Nucleus accumbens (tissue), 56 donors: ENCODE measurements at places on chromosomes 6 and 20.
A peak's percentile ranks its signal among the peaks of the same experiment; 100 is the strongest.

- peak; percentile 79 for DNase-seq
Observed at GRCh38 chr20:1816384-1817381, 78.5 kb upstream of the SIRPA start.

DNA sequence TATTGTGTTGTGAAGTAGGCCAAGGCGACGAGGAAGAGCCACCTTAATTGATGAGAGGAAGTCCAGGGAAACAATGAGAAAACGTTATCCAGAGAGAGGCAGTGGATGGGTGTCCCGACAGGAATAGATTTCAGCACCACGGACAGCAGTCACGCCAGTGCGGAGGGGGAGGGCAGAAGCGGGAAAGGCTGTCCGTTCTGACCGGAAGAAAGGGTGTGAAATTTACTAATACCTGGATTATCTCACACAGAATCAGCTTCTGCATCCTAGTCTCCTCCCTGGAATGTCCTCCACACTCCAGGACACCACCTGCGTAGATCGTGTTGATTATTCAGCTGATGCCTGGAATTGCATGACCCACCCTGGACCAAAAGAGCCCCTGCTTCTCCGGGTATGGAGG lies 7.4 kb upstream of the BPIFA3 start:
- DNase-seq: peak; percentile 1

- no peak for DNase-seq
Observed at GRCh38 chr6:42352856-42353564, 98.7 kb downstream of the TRERF1 start.

GRCh38 chr6:37459981-37460800 lies 27.2 kb downstream of the CMTR1 start:
- no peak for DNase-seq

DNA sequence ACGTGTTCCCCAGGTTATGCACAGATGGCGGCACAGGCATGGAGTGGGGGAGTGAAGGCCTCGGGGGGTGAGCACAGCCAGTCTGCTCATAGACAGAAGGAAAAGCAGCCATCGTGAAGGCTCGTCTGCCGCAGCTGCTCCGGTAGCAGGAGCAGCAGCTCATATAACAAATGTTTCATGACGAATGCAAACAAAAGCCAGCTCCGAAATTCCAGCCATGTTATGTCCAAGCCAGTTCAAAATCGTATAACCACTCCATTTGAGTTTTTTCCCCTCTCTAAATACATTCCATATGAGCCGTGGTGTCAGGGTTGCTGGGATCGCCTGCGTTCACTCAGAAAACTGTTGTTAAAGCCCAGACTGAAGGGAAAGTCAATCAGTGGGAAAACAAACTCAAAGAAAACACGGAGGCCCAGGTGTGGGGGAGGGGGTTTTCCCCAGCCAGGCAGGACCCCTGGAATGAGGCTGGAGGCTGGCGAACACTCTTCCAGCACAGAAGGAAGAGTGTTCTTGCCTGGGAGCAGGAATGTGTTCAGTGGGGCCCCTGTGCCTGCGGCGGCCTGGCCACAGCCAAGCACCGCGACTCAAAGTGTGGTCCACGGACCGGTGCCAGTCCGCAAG lies 280.4 kb upstream of the TAB2 start:
- no peak for DNase-seq

- no peak for DNase-seq
Observed at GRCh38 chr20:8154638-8155037, 22.6 kb downstream of the PLCB1 start.

- no peak for DNase-seq
Observed at GRCh38 chr20:26216025-26216424, 519.4 kb upstream of the ZNF337 start.

DNA sequence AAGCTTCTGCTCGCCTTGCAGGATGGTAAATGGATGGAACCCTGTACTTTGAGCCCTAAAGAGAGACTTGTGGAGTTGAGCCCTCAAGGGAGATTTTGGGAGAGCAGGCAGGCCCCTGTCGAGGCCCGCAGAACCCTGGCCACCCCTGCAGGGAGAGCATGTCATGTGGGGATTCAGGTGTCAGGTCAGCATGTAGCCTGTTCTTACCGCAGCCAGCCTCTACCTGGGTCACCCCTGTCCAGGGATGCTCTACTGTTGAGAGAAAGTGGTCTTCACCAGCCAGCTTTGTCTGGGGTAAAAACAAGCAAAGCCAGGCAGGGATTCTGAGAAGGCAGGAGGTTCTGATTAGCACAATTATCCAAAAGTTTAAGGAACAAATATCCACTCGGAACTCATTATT lies 55.6 kb upstream of the PROKR2 start:
- DNase-seq: no peak

GRCh38 chr20:4817230-4817671 lies 95.5 kb downstream of the PRND start:
- no peak for DNase-seq

- DNase-seq: no peak
Observed at GRCh38 chr6:14270925-14271788, 153.6 kb downstream of the CD83 start.

DNA sequence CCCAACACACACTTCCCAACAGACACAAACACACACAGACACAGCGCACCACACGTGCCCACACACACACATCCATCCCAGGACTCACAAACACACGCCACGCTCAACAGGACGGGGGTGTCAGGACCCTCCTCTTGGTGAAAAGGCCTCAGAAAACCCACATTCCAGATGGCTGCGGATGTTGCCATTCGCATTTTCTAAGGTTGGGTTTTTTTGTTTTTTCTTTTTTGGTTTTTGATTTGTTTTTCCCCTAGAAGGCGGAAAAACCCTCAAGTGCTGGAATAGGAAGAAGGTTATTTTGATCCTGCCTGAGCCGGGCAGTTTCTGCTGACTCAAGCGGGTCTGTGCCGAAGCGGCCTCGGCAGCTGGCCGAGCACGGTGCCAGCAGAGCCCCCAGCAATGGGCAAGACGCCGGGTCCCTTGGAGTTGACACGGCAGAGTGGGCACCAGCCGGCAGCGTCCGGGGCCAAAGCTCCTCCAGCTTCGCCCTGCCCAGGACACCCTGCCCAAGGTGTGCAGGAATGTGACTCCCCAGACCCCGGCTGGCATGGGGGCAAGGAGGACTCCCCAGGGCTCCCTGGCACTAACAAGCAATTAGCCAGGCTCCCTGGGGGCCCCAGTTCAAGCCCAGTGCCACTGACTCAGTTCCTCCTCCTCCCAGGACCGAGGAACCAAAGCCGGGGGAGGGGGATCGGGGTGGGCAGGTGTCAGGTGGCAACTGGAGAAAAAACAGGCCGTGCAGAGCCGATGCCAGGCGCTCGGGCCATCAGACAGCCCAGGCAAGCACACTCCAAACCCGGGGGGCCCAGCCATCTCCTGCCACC lies 40.9 kb upstream of the ZBP1 start:
- DNase-seq: peak; percentile 31

- DNase-seq: no peak
Observed at GRCh38 chr20:38441916-38442315, 6.8 kb upstream of the SNHG17 start.

DNA sequence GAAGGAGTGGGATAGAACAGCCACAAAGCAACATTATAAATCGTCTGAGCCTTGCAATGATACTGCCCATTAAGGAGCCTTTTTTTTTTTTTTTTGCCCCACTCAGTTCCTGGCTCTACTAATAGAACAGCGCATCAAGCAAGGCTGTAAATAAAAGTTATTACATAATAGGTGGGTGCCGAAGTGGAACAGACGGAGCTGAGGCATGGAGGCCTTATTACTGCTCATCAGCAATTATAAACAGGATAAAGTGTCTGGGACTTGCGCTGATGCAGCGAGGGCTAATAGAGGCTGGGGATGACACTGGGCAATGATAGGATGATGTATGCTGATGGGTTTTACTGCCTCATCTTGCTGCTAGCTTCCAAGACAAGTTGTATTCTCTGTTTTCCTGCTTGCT lies 272.1 kb downstream of the ZFAND3 start:
- no peak for DNase-seq

DNA sequence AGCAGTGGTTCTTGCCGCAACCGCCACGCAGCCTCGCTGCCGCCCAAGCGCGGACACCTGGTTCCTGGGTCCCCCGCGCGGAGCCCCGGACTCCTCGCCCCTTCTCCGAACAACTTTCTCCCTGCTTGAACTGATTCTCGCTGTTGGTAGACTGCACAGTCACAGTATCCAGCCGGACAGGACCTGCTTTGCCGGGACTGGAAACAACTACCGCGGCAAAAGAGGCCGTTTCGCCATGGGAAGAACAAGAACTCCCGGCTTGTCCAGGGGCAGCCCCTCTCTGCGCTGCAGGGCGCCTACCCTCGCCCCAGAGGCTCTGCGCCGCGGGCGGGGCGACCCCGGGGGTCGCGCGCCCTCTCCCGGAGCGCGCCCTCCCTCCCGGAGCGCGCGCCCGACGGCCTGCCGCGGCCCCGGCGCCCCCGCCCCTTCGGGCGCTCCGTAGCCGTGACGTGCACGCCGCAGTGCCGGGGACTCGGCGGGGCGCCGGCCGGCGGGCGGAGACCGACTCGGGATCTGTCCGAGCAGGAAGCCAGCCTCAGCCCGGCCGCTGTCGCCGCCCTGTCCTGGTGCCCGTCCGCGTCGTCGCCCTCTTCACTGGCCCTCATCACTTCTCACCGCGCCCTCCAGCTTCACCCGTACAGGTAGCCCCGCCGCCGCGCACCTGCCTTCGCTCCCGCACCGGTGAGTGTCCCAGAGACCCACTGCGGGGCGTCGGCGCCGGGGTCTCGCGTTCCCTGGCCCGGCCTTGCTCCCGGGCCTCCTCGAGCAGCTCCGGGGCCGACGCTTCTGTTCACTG lies at the start of gene MYO6:
Gene MYO6, plus strand, starts transcription at position 497 of the 796 bp plus-strand sequence. CDS start 68,309 bp downstream, outside the sequence.
- peak; percentile 63 for DNase-seq

- no peak for DNase-seq
Observed at GRCh38 chr20:51510169-51510568, 32.4 kb downstream of the NFATC2 start.

GRCh38 chr20:25203871-25204320 lies 8.4 kb downstream of the ENTPD6 start:
- DNase-seq: no peak

- DNase-seq: no peak
Observed at GRCh38 chr20:31839782-31840487, 5.5 kb downstream of the FOXS1 start.

- DNase-seq: no peak
Observed at GRCh38 chr6:109024784-109025183, 69.9 kb downstream of the SESN1 start.

- no peak for DNase-seq
Observed at GRCh38 chr6:7703148-7703680, 22.7 kb upstream of the BMP6 start.

- DNase-seq: no peak
Observed at GRCh38 chr6:149608381-149608982, 40.0 kb downstream of the KATNA1 start.

DNA sequence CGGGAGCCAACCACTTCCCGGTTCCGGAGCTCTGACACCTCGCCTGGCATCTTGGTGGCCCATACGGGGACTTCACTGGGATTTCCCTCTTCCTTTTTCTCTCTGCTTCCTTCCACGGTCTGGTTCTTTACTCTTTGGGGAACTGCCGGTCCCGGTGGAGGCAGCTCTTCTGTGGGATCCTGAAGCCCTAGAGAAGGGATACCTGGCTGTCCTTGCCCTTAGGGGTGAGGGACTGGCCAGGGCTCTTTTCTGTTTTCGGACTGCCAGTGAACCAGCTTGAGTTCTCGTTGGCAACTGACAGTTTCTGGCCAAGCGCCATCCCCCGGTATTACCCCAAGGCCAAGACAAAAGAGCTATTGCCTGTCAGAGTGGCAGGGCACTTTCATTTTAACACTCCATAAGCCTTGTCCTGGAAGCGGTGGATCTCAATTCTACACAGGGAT lies 880 bp upstream of the CPXM1 start:
- no peak for DNase-seq

GRCh38 chr6:119328254-119328653 lies 21.3 kb downstream of the MAN1A1 start:
- DNase-seq: no peak

- DNase-seq: no peak
Observed at GRCh38 chr6:55208478-55209458, 34.5 kb downstream of the HCRTR2 start.
